ENCODE measurements at places on chromosomes 6 and 20.

DNA sequence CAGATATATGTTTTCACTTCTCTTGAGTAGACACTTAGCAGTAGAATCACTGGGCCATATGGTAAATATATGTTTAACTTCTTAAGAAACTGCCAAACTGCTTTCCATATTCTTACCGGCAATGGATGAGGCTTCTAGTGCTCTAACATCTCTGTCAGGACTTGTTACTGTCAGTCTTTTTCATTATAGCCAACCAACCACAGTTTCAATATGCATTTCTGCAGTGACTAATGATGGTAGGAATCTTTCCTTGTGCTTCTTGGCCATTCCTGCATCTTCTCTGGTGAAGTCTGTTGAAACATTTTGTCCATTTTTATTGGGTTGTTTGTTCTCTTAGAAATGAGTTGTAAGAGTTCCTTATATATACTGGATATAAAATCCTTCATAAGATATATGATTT, 66.0 kb upstream of the SYNDIG1 start:
- no peak for DNase-seq

DNA sequence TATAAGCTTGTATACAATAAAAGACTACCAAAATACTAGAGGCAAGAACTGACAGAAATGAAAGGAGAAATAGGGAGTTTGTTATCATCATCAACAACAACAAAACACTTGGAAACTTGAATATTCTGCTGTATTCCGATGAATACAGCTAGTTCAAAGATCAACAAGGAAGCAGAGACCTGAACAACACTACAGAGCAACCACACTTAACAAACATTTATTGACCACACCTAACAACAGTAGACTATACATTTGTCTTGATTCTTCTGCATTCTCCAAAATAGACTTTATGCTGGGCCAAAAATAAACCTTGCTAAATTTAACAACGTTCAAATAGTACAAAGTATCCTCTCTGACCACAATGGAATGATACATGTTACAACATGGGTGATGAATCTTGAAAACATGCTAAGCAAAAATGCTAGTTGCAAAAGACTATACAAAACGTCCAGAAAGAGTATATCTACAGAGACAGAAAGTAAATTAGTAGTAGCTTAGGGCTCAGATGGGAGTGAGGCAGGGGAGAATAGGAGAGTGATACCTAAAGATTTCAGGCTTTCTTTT, 39.1 kb upstream of the PAK5 start:
- no peak for DNase-seq

GRCh38 chr6:43807228-43808061, 37.4 kb downstream of the VEGFA start:
- no peak for DNase-seq

- no peak for DNase-seq
Measured at GRCh38 chr6:34236131-34236442, 586 bp upstream of the HMGA1 start.

DNA sequence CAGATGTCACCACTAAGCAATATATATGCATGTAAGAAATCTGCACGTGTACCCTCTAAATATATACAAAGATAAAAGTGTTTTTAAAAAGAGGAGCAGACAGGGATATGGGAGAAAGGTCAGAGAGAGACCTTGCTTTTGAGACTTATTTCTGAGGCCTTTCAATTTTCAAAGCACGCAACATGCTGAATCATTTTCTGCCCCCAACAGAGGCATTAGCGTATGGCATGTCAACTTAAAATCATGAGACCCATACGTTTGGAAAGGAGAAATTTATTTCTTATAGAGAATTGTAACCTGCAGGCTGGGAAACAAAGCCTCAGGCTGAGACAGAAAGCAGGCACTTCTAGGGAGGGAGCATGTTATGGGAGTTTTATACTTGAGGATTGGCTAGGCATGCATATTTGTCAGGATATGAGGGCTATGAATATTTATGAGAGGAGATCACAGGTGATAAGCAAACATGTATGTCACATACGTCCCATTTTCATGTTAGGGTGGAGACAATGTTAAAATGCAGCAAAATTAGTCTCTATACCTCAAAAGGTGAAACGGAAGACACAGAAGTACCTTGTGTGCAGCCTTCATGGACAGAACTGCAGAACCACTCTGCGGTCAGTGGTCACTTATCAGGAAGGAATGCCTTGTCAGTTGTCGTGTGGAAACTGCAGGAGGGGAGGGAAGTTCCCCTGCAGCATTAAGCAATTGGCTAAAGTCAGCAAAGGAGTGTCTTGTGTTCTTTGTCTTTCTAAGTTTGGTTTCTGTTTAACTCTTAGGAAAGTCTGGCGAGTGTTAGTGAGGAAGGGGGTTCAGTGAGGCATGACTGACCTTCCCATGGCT, 6.3 kb upstream of the GABRR2 start:
- no peak for DNase-seq

DNA sequence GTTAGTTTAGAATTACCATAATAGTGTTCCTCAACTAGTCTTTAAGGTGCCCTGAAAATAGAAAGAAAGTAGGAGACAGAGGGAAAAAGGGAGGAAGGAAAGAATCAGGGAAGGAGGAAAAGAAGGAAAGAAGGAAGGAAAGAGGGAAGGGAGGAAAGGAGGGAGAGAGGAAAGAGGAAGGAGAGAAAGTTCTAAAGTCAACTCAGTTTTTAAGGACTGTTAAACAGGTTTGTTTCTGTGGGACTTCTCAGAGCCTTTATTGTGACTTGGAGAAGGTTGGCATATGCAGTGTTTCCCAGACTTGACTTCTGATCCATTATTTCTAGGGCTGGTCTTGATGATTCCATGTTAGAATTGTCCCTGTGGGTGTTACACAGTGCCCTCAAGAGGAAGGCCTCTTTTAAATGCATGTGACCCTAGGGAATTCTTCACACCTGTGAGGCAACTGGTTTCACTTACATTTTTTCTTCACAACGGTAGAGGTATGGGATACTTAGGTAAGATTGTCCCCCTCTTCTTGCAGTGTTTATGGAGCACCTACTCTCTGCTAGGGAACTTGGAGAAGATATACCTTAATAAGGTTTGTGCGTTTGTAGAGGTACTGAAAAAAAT, 132.7 kb upstream of the GMDS start:
- DNase-seq = no peak

- no peak for DNase-seq
Measured at GRCh38 chr6:135118134-135118730, 62.9 kb upstream of the MYB start.

GRCh38 chr6:5764401-5764955, 242.2 kb downstream of the NRN1 start:
- DNase-seq = no peak

GRCh38 chr20:4850960-4851359, 129.3 kb downstream of the PRND start:
- DNase-seq = no peak

- no peak for DNase-seq
Measured at GRCh38 chr6:7561153-7561964, 19.9 kb downstream of the DSP start.

GRCh38 chr6:169345146-169345545, 91.5 kb upstream of the THBS2 start:
- no peak for DNase-seq

DNA sequence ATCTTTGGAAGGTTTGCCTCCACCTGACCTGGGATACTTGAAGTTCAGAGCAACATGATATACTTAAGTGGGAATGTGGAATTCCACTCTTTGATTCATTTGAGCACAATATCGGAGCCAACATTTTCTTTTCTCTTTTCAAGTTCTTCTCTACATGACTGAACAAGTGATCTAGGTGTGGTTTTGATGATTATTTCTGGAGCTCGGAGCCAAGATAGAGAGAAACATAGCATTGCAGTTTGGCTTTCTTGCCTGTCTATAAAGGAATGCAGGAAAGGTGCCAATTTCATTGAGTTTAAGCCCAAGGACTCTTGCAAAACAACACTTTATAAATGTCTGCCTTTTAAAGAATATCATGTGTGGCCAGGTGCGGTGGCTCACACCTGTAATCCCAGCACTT, 124.2 kb upstream of the FAM83B start:
- DNase-seq = no peak

DNA sequence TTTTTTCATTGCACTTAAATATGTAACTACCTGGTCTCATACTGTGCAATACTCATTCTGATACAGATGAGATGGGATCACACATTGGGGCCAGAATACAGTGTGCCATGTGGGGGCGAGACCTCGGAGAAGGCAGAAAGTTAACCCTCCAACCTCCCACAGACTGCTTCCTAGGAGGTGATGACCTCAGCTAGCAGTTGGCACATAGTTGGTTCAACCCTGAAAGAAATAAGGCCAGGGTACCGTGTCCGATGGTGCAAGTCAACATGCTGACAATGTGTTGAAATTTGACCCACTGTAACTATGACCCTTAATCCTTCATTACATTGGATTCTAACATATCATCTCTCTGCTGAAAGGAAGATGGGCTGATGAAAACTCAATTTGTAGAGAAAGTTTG, 61.9 kb downstream of the GJA10 start:
- no peak for DNase-seq

DNA sequence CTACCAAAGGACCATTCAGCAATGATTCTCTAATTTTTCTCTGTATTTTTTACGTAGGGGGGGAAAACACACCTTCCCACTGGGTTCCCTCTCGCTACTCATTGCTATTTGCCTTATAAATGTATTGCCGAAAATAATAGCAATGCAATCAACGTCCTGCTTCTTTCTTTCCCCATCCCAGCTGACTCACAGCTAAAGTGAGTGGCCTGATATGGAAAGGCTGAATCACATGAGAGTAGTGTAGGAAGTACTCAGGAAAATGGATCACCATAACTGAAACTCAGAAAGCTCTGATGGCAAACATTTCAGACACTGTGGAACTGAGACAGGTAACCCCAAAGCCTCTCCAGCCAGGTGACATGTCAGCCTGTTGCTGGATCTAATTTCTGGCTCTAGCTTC, 49.3 kb upstream of the SRPK1 start:
- DNase-seq = no peak

DNA sequence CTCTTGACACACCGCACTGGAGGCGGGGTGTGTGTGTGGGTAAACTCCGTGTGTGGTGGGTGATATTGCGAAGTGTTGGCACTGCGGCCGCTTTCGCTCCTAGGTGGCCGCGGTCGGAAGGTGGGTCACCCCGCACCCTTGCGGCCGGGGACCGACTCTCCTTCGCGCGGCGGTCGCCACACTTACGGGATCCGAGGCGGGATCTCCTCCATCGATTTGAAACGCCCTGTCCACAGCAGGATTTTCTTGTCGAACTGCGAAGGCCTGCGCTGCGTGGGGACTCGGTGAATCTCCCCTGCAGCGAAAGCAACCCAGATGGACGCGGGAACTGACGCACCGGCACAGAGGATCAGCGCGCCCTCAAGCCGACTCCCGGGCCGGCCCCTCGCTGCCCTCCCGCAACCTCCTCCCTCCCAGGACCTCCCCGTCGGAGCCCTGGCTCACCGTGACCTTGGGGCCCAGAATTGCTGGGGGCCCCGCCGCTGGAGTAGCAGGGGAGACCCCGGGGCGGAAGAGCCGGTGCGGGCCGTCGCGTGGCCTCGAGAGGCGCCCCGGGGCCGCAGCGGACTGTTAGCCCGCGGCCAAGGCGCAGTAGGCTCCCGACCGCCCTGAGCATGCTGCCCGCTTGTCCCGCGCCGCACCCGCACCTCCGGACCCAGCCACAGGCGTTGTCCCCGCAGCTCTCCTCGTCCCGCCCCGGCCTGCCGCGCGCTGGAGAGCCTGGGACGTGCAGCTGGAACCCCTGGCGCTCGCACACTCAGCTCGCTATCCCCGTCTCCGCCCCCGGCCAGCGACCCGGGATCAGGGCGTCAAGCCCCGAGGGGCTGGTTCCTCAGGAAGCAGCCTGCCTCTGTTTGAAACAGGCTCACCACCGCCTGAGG, at the start of gene FAM162B:
Gene FAM162B, minus strand, starts transcription at position 759 of the 881 bp plus-strand sequence. Its CDS starts 143 bp downstream, at position 616.
- DNase-seq = no peak

DNA sequence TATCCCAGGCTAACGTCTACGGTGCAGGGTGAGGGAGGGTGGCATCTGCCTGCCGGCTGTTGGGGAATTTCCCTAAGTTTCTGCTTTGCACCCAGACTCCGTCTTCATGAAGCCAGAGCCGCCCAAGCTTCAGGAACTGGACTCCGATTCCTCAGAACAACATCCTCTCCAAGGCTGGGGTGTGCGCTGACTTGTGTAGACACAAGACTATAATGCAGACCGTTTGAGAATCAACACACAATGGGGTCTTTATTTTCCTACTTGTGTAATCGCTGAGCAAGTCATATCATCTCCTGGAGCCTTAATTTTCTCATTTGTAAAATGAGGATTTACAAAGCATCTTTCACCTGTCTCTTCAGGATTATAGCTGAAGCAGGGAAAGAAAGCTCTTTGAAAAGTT, 160.5 kb upstream of the AGPAT4 start:
- no peak for DNase-seq

DNA sequence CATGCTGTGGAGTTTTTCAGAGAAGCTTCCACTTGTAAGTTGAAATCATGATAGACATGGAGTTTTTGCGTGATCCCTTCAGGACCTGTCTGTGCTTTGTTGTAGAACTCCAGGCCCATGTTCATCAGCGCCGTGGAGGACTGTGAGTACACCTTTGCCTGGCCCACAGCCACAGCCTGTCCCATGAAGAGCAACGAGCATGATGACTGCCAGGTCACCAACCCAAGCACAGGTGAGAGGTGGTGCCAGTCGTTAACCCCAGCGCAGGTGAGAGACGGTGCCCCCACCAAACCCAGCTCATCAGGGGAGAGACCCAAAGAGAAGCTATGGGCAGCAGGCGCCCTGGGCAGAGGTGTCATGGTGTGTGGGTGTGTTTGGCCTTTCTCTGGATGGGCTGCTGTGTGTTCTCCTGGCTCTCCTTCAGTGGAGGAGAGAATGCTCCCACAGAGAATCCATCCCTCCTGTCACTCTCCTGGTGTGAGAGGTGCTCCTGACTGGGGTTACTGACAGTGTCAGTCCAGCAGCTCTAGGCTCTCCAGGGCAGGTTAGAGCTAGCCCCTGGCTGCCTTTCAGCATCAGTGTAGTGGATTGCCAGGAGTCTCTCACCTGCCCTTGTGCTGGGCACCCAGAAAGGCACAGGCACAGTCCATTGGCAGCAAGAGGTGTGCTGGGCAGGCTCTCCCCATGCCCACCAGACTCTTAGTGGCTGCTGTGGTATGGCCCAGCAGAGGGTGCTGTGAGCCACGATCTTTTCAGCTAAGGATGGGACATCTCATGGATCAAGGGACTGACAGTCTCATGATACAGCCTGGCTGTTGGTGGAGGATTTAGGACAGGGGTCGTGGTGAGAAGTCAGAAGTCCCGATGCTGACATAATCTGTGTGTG, 49.6 kb upstream of the SLC22A1 start:
- DNase-seq = no peak

GRCh38 chr6:114541794-114542193, 199.0 kb upstream of the HS3ST5 start:
- no peak for DNase-seq

DNA sequence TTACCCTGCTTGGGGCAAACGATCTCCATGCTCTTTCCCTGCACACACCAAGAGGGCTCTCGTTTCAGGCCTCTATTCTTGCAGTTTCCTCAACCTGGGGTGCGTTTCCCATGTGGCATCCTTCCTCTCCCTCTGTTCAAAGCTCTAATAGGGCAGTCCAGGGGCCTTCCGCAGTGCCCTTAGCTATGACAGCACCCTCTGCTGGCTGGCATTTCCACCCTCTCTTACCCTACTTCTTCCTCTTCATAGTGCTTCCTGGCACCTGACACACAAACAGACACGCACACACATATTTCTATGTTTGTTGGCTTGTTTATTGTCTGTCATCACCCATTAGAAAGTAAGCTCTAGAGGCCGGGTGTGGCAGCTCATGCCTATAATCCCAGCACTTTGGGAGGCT, 294.0 kb downstream of the CLIC5 start:
- DNase-seq = no peak

- DNase-seq = no peak
Measured at GRCh38 chr6:89350281-89350966, 2.1 kb downstream of the UBE2J1 start.

All from AG04449 (cell line).